NCI-H1105 treated with DMSO at 0.1 percent for 48 hours (cell line): ENCODE measurements at places on chromosomes 7 and 10.

DNA sequence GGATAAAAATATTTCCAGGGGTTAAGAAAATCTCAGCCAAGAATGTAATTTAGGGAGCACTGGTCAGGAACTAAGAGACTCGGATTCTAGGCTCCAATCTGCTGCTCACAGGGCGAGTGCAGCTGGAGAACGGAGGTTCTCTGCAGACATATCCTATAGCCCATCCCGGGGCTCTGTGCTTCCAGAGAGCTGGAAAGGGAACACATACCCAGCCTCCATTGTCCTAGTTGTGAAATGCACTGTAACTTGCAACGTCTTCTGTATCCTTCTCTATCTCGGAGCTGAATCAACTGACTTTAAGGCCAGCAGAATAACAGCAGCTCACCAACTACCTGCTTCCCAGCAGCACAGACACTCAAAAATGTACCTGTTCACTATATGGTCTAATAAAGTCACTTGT is 351.1 kb upstream of the MYO3A start:
- no peak for DNase-seq

DNA sequence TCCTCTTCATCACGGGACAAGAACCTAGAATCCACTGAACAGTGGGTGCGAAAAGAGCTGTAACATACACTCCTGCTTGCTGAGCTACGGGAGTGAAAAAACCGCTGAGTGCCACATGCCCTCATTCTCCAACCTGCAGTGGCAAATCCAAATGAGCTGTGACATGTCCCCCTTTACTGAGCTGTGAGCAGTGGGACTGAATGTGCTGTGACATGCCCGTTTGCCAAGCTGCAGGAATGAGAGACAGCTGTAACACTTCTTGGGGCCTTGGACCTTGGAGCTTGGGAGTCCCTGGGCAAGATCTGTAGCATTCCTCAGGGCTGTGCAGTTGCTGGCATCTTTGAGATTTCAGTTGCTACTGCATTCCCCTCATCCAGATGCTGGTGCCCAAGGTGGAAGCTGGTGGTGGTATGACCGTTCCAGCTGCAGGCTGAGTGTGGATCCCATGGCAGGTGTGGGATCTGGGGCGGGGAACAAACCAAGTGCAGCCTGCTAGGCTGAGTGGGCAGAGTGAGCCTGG is 85.0 kb downstream of the TMEM106B start:
- DNase-seq, result no peak

DNA sequence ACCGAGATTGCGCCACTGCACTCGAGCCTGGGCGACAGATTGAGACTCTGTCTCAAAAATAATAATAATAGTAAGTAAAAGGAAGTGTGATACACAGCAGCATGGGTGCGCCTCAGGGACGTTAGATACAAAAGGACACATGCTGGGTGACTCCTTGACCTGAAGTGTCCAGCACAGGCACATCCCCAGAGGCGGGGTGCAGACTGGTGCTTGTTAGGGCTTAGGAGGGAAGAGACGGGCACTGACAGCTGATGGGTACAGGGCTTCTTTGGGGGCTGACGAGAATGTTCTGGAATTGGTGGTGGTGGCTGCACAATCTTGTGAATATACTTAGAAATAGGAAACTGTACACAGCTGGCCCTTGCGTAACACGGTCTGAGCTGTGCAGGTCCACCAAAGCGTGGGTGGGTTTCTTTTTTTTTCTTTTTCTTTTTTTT is 61.8 kb upstream of the DNAJB6 start:
- DNase-seq, result no peak

DNA sequence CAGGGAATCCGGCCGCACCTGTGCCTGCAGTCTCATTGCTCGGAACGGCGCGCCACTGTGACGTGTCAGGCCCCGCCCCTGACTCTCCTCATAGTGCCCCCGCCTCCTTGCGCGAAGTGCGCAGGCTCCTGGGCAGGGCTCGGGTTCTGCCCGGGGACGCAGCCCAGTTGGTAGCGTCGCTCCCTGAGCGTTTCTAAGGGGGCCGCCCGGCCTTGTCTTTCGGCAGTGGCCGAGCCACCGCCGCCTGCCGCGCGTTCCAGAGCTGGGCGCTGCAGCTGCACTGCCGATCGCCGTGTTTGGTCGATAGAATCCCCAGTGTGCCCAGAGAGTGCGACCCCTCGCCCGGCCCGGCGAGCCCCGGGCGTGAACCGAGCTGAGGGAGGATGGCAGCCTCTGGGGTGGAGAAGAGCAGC is at the start of gene KLHL7:
Gene KLHL7, plus strand, starts transcription at position 142 of the 413 bp plus-strand sequence. Its CDS starts 242 bp downstream, at position 384.
- DNase-seq, result peak; percentile 93

GRCh38 chr10:2920637-2921036 is 146.7 kb upstream of the PFKP start:
- DNase-seq, result no peak

GRCh38 chr7:152636441-152636840 is 39.5 kb downstream of the XRCC2 start:
- DNase-seq, result no peak

DNA sequence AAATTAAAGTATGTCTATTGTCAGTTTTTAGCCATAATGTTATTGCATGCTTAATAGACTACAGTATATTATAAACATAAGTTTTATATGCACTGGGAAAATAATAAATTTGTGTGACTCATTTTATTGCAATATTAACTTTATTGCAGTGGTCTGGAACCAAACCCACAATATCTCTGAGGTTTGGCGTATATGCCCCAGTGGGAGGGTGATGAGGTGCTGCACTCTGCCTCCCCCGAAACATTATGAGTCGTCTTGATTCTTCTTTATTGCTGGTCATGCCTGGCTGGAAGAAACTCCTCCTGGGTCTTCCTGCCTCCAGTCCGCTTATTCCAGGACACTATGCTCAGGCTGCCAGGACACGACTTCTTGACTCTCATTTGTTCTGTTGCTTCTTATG is 88.4 kb downstream of the MTPN start:
- no peak for DNase-seq
